ENCODE measurements at places on chromosomes 13 and 19. TPM values are rescaled to one million over a fixed set of nuclear protein-coding genes. Genes with fewer than 3 reads are reported as not detected.

Gene NLRP8
- total RNA-seq, result not detected

Gene IZUMO2
- total RNA-seq, result not detected

Gene NLRP7
- not detected for total RNA-seq

Gene POU4F1
- under 0.01 TPM for total RNA-seq

Gene KCNC3
- under 0.01 TPM for total RNA-seq

Gene EXOC3L2
- 3.4 TPM for total RNA-seq

Gene IFNL1
- total RNA-seq, result not detected

Gene DACH1
- 7.7 TPM for total RNA-seq

Gene PRR19
- 0.32 TPM for total RNA-seq

Measured in bladder microvascular endothelial cell (primary cell).